ENCODE measurements at places on chromosomes 16 and 17. TPM values are rescaled to one million over a fixed set of nuclear protein-coding genes. Genes with fewer than 3 reads are reported as not detected.

Gene PLK1
- 13.3 TPM for total RNA-seq

DNA sequence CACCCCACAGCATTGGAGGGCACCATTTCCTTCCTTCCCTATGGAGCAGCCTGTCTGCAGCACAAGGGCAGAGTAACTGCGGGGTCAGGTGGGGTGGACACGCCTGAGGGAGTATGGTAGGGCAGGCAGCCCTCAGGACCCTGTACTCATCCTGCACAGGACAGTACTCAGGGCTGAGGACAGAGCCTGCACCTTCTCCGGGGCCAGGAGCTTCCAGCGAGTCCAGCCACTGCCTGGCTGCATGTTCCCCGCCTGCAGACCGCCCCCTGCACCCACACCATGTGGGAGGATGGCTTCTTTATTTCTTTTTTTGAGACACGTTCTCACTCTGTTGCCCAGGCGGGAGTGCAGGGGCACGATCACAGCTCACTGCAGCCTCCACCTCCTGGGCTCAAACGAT lies 47.6 kb upstream of the CDC42EP4 start:
- DNase-seq = no peak

GRCh38 chr17:32927724-32928585 lies at the start of gene TMEM98:
TSS of gene TMEM98 (plus strand) at chr17:32928153. CDS start at chr17:32931529, 3,376 bp downstream.
- peak; percentile 70 for DNase-seq

DNA sequence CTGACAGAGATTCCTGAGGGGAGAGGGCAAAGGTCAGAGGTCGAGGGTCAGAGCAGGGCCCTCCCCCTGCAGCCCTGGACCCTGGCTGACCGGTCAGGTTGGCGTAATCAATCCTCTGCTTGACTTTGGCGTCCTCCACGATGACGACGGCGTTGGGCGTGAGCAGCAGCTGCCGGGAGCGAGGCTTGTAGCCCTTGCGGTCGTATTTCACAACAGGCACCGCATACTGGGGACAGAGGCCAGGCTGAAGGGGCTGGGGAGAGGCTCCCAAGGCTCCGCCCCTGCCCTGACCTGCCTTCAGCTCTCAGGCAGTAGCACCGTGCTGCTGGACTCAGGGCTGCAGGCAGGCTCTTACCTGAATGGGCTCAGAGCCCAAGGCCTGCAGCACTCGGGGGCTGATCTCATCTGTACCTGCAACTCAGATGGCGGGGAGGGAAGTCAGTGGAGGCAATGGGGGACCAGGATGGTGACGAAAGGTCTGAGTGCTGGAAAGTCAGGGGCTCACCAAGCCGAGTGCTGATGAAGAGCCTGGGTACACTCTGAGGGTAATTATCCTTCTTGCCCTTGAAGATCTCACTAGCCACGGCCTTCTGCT lies 12.0 kb upstream of the CRK start:
- no peak for DNase-seq

DNA sequence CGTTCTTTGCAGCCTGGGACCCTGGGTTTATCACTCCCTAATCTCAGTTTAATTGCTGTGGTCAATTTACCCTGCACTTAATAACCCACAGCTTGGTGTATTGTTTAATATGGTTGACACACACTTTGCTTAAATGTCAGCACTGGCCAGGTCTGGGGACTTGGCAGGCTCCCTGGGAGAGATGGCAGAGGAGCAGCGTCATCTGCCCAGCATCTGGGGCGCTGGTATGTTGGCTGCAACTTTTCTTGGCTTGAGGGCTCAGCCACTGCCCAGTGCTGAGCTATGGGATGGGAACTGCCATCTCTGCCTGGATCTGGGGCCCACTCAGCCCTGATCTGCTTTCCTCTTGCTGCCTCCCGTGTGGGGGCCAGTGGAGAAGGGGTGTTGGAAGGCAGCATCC lies 115.7 kb upstream of the IRX3 start:
- DNase-seq = no peak

Data from mucosa of descending colon (tissue), 3 donors.